ENCODE measurements at places on chromosomes 5 and 9.

DNA sequence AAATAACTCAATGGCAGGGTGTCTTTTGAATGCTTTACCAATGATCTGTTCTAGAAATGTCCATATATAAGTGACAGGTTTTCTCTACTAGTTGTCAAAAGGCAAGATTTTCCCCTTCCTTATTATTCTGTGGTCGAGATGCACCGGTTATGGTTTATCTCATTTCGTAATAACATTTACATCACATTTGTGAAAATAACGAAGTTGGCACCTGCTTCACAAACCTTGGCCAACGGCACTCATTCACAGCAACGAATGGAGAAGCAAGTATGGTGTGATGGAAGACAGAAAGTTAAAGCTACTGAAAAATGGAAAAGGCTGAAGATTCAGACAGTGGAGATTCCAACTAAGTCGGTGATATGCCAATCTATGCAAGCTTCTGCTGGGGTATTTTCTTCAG is 235.8 kb downstream of the KCTD16 start:
- DNase-seq, result no peak

- DNase-seq, result no peak
Observed at GRCh38 chr5:58021466-58021865, 438.4 kb downstream of the PLK2 start.

- DNase-seq, result no peak
Observed at GRCh38 chr5:74618106-74618505, 22.4 kb downstream of the ENC1 start.

DNA sequence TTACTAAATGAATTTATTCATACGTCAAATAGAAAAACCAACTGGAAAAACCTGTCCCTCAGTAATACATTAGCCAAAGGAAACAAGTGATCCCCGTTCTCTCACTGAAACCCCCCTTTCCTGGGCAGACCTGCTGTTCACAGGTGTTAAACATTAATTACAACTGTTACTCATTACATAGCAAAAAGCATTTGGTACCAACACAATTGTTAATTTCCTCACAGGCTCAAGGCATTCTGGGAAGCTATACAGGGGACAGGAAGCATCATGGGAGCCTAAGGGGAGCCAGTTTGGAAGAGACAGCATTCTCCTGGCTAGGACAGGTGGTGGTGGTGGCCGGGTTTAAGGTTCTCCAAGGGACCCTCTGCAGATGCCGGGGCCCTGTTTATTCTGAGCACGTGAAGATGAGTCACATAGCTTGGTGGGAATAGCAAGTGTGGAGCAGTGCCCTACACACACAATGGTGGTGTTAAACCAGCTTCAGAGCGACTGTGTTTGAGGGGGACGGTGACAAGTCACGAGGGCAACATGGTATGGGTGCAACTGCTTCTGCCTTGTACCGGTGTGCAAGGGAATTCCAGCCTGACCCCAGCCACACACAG is 62.6 kb upstream of the SLC25A51 start:
- no peak for DNase-seq

DNA sequence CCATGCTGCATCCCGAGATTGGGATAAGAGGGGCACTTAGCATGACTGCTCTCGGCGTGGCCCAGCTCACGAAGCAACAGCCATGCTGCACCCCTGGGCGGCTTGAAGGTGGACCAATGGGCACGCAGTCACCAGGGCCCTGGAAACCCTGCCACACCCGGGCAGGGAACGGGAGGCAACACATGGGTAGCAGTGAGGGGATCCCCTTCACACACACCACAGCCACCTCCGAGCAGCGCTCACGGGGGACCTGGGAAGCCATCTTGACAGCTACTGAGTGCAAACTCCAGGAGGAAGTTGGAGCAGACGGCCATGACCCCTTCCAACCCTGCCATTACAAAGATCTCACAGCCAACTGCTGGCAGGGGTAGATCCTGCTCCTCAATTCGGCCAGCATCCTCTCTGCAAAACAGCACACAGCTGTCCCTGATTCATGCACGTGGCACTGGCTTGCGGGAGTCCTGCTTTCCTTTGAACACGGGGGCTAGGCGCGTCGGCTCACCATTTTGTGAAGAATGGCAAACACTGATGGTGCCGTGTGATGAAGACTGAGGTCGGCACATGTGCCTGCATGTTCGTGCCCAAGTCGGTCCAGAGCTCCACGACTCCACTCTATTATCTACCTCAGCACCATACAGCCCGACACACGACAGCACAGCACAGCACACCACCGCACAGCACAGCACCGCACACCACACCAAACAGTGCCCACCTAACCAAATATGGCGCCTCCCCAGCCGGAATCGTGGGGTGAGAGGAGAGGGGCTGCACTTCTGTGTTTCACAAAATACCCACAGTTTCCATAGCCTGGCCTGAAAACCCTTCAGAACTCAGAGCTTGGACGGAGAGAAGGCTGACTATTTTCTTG is 5.0 kb downstream of the UBAC1 start:
- DNase-seq, result no peak

DNA sequence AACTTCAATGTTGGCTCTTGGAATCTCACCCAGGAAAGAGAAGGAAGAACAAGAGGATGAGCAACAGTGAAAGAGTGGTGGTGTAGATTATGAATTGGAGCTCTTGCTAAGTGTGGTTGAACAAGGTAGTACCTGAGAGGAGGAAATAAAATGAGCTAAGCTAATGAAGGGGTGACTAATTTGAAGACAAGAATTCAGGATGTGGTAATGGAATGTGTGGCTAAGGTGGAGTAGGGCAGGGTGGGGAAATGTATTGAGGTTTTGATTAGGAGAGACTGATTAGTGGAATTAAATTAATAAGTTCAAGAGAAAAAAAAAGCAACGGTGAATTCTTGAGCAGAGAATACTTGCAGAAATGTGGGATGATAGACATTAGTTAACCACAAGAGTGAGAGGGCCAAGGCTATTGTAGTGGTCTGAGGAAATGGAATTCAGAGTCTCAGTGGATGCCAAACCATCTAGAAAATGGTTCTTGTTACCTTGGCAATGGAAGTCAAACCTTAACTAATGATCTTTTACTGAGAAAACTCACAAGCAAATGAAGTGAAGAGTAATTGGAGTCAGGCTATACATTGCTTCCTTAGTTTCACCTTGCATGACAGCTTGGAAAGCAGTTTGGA is 648.3 kb upstream of the ZNF608 start:
- no peak for DNase-seq

GRCh38 chr5:38163636-38164237 is 94.6 kb upstream of the EGFLAM start:
- DNase-seq, result no peak

DNA sequence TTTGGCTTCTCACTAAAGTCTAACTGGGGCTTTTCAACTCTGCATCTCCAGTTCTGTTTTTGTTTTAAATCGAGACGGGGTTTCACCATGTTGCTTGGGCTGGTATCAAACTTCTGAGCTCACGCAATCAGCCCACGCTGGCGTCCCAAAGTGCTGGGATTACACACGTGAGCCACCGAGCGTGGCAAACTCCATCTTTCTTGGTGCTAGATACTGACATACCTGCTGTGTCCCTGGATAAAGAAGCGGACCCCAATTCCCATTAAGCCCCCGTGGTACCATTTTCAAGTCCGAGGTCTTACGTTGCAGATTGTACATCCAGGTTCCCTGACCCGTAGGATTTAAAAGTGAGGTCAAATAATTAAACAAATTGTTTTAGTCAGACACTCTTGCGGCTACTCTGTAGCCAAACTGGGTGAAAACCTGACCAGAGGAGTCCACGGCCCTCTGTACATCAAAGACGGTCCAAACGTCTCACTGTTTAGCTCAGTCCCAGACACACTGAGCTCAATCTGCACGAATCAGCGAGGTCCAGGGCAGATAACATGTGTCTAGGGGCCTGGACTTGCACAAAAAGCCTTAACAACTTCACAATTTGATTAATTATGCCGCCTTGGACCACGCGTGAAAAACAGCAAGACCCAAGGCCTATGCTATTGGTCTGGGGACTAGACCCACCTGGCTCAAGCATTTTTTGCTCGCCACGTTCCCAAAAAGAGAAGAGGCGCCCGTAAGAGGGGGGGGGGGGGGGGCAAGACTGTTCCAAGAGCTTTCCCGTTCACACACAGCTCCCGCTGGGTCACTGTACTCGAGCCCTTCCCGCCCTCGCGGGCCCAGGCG is 727 bp upstream of the DNAJA1 start:
- DNase-seq, result no peak

DNA sequence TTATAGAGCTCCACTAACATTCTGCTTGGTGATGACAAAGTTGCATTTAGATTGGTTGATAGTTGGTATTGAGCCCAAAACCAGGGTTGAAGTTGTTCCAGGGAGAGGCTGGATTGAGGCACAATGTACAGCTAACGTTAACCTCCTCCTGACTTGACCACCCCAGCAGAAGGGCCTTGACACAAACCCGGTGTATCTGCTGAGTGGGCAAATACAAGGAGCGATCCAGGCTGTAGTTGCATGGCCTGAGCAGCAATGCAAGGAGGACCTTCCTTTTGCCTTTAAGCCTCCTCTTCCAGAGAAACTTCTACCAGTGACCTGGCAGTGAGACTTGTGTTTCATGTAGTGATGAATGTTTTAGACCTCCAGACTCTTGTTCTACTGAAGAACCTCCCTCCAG is 66.2 kb upstream of the GAS1 start:
- no peak for DNase-seq

- no peak for DNase-seq
Observed at GRCh38 chr5:168939156-168939800, 360.1 kb upstream of the PANK3 start.

GRCh38 chr5:352639-353611 is 31.4 kb downstream of the AHRR start:
- no peak for DNase-seq

- no peak for DNase-seq
Observed at GRCh38 chr9:4238522-4238921, 61.3 kb downstream of the GLIS3 start.

DNA sequence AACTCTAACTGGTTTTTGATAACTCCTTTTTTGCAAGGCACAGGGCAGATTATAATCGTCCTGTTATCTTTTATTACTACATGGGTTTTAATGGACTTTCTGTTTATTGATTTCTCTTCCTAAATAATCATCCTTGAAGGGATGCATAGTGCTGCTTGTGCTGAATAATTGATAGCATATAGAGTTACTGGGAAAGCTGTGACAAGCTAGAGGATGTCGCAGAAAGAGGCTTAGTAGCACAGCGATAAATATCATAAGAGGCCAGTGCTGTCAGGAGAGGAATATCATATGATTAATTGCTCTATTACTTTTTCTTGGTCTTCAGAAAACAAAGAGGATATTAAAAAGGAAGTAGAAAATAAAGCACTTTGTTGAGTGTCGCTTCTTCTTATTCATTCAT is 1007.1 kb upstream of the ACO1 start:
- DNase-seq, result no peak

DNA sequence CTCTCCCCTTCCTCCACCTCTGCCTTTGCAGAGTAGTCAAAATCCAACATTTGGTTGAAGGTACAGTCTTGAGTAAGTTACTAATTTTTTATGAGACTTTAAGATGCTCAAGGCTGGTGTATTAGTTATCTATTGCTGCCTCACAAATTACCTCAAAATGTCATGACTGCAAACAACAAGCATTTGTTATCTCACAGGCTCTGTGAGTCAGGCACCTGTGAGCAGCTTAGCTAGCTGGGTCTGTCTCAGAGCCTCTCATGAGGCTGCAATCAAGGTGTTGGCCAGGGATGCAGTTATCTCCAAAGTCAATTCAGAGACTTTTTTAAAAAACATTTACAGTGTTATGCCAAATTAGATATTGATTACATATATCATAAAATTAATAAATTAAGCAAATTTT is 371.3 kb upstream of the RGMB start:
- DNase-seq, result no peak

DNA sequence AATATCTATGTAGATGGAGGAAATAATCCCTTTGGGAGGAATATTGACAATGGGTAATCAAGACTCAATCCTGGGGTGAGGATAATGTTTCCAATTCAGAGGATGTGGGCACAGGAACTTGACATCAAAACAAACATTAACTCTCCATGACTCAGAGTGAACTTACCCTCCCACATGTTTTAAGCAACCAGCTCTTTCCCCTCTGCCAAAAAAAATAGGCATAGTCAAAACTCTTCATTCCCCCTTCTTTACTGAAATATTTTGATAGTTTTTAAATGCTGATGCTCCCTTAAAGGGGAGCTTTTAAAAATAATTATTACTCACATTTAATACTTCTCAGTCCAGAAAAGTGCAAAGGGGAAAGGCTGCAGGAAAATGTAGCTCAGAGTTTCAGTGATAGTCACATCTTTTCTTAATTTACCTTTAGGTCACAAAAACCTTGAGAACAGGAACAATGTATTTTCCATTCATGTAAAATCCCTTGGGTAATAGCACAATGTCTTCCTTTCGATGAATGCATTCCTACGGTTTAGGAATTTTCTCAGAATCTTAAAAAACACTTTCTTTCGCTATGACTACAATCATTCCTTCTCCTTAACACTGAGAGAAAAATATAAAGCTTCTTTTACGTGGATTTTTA is 298.4 kb upstream of the GRAMD2B start:
- no peak for DNase-seq

DNA sequence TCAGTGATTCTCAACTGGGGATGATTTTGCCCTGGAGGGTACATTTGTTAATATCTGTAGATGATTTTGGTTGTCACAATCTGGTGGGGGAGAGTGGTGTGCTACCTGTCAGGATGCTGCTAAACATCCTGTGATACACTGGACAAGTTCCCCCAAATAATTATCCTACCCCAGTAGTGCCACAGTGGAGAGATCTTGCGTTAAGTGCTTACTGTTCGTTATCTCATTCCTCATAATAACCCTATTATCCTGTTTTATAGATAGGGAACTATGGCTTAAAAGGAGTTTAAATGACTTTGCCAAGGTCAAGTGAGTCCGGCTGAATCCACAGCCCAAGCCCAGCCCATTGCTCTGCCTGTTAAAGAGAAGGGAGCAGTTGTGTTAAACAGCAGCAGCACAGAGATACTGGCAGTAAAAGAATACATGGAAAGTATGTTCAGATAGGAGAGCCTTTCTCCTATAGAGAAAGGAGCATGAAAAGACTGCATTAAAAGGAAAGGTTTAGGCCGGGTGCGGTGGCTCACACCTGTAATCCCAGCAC is 15.4 kb downstream of the CNOT8 start:
- DNase-seq, result no peak

DNA sequence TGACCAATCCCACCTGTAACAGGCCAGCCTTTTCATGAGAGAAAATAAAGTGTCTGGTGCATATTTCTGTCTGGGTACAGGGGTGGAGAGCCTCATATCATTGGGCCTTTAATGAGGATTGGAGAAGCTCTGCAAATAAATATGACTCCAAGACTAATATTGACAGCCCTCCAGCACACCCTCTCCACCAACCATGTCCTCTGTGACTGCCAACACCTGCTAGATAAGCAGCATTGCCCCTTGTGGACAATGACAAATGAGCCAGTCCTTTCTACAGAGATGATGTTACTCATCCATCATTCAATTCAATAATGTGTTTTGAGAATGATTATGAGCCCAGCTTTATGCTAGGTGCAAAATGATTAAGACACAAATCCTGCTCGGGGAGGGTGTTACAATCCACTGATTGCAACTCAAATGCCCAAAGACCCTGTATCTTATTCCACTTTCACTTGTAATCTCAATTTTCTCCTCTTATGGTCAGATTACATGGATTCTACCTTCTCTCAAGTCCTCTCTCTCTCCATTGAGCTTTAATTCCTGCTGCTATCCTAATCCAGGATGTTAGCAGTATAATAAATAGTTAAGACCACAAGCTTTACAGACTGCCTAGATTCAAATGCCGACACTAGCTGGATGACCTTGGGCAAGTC is 2.1 kb upstream of the GFRA3 start:
- DNase-seq, result no peak

- no peak for DNase-seq
Observed at GRCh38 chr5:87099968-87100367, 167.7 kb upstream of the RASA1 start.

- peak; percentile 57 for DNase-seq
Observed at GRCh38 chr5:109408991-109409843, 557 bp downstream of the PJA2 start.

All from stimulated activated CD8-positive, alpha-beta memory T cell treated with anti-CD3 and anti-CD28 coated beads, Interleukin-4, amount 100 ng/mL, for 1 hour (primary cell).